ENCODE measurements at places on chromosomes 16 and 17.

GRCh38 chr17:50636804-50637195, 2.1 kb downstream of the ABCC3 start:
- DNase-seq, result no peak

- no peak for DNase-seq
Measured at GRCh38 chr16:85426806-85427205, 186.3 kb upstream of the GSE1 start.

- no peak for DNase-seq
Measured at GRCh38 chr17:78418326-78419026, 40.0 kb downstream of the PGS1 start.

DNA sequence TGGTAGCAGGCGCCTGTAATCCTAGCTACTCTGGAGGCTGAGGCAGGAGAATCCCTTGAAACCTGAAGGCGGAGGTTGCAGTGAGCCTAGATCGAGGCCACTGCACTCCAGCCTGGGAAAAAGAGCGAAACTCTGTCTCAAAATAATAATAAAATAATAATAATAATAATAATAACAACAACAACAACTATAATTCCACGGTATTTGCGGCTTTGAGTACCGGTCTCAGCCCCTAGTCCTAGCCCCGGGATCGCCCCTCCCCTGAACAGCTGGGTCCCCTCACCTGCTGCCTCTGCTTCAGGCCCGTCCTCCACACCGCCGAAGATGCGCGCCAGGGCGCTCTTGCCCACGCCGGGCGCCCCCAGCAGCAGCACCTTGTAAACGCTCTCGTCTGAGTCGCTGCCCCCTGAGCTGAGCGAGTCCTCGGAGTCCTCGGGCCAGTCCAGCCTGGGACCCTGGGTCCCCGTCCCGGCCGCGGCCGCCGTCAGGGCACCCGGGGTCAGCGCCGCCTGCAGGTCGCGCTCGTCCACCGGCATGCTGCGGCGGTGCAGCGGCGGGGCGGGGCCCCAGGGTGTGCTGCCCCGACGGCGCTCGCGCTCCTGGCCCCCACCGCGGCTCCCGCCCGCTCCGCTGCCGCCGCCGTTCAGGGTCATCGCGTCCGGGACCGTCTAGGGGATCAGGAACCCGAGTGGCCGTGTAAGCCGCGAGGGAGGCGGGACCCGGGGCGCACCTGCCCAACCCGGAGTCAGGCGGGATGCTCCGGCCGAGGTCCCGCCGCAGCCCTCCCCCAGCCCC, 611 bp downstream of the RRAD start:
- no peak for DNase-seq

- DNase-seq, result no peak
Measured at GRCh38 chr17:70810609-70811008, 641.3 kb downstream of the KCNJ2 start.

- no peak for DNase-seq
Measured at GRCh38 chr17:16322636-16323035, 30.6 kb downstream of the CENPV start.

DNA sequence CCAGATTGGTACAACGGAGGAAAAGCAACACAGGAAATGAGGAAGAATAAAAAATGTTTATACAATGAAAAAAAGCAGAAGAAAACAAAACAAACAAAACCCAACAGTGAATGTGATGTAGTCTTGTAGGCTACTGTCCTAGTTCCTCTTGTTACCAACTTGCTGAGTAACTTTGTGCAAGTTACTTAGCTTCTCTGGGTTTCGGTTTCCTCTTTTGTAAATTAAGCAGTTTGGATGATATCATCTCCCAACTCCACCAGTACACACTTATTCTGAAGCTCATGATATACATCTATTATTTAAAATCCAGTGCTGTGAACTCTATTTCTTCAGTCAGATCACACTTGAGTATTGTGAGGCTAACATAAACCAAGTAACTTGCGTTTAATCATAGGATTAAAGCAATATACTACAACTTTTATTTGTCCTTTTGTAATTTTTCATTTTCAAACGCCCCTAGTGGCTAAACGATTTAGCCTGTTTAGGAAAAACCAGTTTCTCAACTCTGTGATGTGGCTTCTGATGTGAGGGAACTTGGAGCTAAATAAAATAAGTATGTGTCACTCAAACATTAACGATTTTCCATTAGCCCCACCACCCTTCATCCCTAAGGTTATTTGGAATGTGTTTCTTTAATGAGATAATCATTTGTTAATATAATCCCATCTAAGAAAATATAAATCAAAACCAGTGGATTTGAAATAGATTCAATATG, 1.4 kb upstream of the UNK start:
- DNase-seq, result no peak

DNA sequence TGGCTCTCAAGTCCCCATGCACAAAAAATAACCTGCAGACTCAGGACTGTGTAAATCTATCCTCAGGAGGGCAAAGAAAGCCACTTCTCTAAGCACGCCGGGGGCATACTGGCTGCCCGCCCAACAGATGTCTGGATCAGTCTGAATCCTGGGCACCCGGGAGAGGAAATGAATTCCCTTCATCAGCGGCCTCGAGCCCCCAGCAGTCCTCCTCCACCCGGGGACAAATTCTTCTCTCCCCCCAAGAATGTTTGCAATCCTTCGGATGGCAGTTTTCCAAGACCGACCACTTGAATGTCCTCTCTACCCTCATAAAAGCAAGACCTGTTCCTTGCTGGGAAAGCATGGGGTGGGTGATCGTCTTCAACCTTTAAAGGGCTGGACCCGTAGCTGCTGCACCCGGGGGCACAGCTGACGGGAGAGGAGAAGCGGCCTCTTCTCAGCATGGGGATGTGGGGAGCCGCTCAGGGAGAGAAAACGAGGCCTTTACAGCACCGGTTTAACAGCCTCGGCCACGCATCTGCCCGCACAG, 9.4 kb upstream of the MAP2K3 start:
- no peak for DNase-seq

DNA sequence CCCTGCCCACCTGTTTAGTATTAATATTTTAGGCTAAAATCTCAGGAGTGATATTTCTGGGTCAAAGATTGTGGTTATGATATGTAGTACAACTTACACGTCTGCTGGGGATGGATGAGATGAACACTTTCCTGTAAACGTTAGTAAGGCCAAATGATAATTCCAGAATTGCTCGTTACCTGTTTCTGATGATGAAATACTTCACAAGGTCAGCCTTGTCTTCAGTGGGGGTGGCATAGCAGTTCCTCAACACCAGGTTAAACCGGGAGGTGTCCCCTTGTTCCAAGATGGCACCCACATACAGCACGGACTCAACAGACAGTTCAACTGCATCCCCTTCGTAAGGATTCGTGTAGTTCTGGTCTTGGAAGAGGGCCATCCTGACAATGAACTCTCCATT, 9.3 kb downstream of the GP2 start:
- no peak for DNase-seq

- no peak for DNase-seq
Measured at GRCh38 chr16:2016407-2016922, 3.1 kb upstream of the NPW start.

DNA sequence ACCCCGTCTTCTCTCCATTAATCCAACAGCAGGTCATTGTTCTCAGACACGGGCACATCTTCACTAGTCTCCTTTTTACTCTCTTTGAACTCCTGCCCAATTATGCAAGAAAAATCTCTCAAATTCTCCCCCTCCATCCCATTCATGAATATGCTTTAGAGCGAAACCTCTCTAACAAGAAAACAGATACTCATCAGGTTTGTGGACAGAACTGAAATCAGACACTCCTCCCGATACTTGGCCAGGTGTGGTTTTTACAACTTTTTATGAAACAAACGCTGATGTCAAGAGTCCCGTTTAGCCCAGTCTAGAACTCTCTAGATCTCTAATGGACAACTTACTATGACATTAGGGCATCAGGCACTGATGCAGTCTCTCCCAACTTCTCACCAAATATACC, 40.9 kb downstream of the PIK3R5 start:
- no peak for DNase-seq

- DNase-seq, result no peak
Measured at GRCh38 chr16:88784856-88785105, 239 bp downstream of the PIEZO1 start.

DNA sequence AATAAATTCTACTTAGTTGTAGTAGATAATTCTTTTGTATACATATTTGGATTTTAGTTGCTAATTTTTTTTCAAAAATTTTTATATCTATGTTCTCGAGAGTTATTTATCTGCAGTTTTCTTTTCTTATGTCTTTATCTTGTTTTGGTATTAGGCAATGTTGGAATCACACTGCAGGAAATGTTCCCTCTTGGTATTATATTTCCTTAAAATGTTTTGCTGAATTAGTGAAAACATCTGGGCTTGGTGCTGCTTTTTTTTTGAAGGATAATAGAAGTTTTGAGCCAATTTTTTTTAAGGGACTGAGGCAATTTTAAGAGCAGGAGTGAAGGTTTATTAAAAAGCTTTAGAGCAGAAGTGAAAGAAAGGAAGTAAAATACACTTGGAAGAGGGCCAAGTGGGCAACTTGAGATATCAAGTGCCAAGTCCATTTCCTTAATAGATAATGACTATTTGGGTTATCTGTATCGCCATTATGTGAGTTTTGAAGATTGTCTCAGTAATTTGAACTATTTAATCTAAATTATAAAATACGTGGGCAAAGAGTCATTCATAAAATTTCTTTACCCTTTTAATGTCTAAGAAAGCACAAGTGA, 1390.1 kb upstream of the CDH8 start:
- no peak for DNase-seq

DNA sequence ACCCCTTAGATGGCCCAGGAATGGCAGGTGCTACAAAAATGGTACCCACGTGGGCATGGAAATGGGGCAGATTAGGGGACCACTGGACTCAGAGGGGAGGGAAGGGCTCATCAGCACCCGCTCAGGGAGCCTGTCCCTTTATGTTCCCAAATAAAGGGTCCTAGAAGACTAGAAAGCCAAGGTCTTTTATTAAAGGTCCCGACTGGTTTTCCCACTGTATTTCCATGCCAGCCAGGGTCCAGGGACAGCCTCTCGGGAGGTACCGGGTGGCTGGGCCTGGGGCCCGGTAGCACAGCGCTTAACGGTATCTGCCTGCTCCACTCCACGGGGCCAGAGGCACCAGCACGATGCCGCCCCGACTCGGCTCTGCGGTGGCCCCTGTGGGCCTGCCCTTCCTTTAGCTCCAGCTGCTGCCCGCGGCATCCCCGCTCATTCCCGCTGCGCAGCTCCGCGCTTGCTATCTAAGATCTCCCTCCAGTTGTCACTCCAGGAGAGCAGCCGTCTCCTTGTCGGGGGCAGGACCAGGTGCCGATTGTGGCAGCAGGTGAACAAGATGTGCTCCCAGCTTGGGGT, 1.4 kb downstream of the NT5C start:
- no peak for DNase-seq

DNA sequence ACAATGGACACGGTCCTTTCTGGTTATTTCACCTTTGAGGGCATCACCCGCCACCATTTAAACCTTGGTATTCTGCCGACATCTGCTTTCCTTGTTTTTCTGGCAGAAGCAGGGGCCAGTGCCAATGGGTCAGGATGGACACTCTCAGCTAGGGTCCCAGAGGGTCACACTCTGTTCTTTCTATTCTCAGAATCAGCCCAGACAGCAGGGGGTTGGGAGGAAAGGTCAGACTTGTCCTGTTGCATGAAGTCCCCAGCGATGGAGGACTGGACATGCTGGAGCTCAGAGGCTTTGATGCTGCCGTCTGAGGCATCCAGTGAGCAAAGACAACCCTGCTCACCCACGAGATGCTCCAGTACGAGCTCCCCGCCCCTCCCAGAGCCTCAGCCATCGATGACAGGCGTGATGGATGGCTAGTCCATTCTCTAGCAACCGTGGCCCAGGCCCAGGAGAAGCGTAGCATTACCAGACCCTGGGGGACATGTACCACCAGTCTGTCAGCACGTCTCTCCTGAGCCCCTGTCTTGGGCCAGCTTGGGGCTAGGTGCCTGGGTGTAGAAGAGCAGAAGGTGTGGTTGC, 62.0 kb downstream of the FOXL1 start:
- no peak for DNase-seq

- DNase-seq, result no peak
Measured at GRCh38 chr16:25707553-25707952, 15.8 kb downstream of the HS3ST4 start.

GRCh38 chr16:11066261-11066870, 122.0 kb downstream of the CLEC16A start:
- DNase-seq, result no peak

DNA sequence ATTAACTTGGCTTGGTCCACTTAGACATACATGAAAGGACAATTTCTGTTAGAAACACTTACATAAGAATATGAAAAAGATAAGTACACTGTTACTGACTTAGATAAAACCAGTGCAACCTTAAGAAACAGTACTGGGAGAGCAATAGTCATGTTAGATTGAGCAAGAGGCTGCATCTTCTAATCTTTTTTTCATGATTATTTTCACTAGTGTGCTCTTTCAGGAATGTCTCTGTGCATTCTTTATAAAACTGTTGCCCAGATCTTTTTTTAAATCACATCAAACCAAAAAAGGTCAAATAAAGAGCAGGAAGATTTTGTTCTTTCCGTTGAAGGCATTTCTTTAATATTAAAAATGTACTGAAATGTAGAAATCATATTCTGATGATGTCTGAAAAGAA, 100.7 kb upstream of the AXIN2 start:
- DNase-seq, result no peak

GRCh38 chr17:49717371-49717861, 9.7 kb upstream of the SLC35B1 start:
- DNase-seq, result no peak

DNA sequence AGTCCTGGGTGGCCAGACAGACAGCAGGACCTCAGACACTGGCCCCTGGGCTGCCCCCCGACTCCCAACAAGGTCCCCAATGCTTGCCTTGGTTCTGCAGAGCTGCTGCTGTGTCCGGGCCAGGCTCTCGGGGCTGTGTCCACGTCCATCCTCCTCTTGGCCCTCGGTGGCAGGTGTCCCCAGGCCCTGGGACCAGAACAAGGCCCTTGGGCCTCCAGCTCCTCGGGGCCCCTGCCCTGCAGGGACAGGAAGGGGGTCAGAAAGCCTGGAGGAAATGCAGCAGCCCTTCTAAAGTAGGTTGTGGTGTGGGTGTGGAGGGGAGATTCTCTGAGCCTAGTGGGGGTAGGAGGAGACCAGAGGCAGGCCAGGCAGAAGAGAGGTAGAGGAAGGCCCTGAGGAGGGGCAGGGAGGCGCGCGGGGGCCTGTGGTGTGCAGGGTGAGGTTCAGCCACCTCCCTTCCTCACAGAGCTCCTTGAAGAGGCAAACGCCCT, 2.5 kb upstream of the AXIN1 start:
- no peak for DNase-seq

DNA sequence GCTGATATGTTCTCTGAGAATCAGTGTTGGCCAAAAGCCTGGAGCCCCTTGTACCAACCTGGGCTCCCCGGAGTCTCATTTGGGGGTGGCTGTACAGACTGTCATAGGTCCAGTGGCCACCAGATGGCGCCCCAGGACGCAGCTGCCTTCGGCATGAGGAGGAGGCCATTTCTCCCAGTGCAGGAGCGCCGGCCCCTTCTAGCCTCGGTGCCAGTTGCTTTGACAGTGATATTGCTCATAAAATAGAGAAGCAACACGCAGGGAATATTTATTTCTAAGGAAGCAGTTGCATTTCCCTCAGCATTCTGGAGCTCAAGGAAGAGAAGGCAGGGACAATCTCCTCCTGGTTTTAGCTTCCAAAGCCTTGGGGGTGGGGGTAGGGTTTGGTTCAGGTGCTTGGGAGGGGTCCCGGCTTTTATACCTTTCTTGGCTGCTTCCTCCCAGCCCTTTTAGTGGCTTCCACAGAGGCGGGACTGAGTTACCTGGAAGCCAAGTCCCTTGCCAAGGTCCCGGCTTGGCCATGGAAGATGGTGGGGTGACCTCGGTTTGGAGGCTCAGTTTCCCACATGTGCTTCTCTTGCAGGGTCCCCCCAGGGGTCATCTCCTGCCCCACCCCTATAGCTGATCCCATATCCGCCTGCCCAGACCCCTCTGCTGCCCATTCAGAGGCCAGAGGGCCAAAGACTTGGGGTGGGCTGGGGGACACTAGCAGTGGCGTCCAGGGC, 117.8 kb upstream of the CDC42EP4 start:
- peak; percentile 87 for DNase-seq

Measured in stimulated activated CD4-positive, alpha-beta T cell treated with anti-CD3 and anti-CD28 coated beads, TNF-alpha, amount 100 ng/mL, for 1 hour (primary cell).